ENCODE measurements at places on chromosomes 13 and 19. TPM values are rescaled to one million over a fixed set of nuclear protein-coding genes. Genes with fewer than 3 reads are reported as not detected.

ZNF610 gene
- total RNA-seq: 1.1 TPM

DNA sequence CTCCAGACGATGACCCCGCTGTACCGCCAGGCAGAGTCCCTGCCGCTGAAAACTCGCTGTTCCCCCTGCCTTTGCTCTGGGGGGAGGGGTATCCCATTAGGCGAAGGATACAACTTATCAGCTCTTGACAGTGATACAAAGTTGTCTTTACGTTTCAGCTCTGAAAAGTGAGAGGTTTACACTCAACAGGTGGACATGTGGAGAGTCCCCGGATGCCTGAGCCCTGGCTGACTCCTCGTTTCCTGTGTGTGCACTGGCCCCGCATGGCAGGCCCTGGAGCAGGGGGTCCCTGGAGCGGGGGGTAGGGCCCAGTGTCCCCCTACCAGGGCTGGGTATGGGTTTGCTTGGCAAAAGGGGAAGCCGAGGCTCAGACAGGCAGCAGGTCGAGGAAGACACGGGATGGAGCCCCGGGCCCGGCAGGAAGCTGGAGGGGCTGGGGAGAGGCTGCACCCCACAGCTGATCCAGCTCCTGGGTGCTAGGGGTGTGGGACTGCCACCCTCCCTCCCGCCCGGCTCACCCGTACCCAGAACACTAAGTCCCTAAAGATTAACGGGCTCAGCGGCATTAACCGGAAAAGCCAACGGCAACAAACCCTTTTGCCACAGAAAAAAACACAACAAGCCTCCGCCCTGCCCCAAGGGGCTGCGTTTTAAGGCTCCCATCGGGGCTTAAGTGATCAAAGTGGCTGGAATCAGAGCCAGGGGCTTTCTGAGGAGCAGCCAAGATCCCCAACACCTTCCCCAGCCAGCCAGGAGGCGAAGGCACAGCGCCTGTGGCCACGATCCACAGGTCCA lies 5.6 kb downstream of the TCF3 start:
- no peak for DNase-seq

GRCh38 chr19:45443462-45444317 lies 20.0 kb upstream of the ERCC1 start:
- DNase-seq: peak; percentile 96

ZNF575 gene
- 6.5 TPM for total RNA-seq

ADGRL1 gene
- total RNA-seq: 34.6 TPM

SELENOV gene
- total RNA-seq: not detected

DNA sequence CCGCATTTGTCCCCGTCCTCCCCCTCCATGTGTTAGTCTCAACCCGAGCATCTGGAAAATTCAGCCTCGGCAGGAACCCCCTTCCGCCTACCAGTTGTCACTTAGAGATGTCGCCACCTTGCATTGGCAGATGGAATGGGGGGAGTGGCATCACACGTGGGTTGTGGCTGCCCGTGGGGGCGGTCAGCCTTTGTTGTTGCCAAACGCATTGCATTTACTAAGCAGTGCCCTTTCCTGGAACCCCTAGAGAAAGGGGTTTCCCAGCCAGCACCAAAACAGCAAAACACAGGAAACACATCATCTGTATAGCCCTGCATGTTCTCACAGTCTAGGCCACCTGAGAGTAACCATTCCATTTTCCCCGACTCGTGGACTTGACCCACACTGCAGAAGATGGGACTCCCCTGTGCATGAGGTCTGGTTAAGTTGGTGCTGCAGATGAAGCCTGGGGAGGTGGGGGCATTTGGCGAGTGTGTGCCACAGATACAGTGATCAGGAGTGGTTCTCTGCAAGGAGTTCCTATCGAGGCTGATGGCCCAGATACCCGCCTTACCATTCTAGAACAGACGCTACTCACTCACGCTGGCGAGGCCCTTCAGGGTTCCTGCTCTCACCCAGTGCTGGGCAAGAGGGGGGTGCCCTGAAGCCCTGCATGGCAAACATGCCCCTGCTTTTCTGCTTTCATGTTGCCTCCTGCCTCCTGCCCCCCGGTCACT lies 38.3 kb downstream of the TMED1 start:
- DNase-seq: no peak

KIR2DL4 gene
- total RNA-seq: 0.87 TPM

- DNase-seq: no peak
Measured at GRCh38 chr13:111219280-111219679, 101.2 kb upstream of the TEX29 start.

DNA sequence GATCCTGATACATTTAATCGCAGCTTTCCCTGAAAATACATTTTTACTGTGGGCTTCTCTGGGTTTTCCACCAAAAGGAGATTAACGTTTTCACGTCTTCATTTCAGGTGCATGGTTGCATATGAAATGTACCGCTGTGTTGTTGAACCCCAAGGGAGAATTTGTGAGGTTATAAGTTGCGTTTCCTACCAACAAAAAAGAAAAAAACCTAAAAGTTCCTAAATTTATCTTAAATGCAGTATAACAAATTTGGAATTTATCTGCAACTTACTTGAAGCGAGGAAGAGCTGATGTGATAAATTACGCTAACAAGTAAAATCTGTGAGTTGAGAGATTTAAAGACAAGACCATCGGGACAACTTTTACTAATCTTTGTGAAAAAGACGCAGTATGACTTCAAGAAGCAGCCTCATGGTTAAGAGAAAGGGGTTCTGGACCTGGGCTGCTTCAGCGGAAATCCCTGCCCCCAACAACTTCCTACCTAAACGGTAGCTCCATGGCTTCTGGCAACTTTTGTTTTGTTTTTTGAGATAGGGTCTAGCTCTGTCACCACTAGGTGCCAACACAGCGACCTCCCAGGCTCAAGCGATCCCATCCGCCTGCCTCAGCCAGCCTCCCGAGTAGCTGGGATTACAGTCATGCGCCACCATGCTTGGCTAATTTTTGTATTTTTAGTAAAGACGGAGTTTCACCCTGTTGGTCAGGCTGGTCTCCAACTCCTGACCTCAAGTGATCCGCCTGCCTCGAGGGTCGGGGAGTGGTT lies 958 bp upstream of the OBI1 start:
- DNase-seq: no peak

DNA sequence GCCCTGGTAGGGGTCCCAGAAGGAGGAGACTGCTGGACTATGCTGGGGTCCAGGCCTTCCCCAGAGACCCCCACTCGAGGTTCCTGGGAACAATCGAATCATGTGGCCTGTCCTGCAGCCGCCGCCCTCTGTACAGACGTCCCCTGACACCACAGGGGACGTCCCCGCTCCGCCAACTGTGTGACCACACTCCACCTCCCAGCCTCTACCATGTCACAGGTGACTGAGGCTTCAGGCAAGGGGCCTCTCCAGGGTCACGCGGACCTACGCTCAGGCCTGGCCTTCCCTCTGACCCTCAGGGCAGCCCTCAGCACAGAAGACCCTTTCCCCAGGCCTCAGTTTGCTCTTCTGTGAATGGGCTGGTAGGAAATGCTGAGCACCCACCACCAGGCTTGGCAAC lies 13.1 kb upstream of the TMEM161A start:
- DNase-seq: peak; percentile 42

KLK7 gene
- total RNA-seq: not detected

NKG7 gene
- total RNA-seq: 5.0 TPM
